ENCODE measurements at places on chromosomes 2 and 18.

DNA sequence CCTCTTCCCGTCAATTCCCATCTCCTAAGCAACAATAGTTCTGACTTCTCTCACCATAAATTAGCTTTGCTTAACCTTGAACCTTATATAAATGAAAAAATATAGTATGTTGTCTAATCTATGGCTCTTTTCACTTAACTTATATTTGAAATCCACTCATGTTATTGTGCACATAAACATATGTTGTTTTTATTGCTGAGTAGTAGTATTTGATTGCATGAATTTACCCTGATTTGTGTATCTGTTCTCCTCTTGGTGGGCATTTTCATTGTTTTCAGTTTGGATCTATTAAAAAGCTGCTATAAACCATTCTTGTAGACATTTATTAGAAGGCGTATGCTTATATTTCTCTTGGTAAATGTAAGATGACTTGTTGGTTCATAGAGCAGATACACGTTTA, 874.3 kb upstream of the ZEB2 start:
- no peak for DNase-seq

GRCh38 chr2:158088093-158088492, 13.6 kb upstream of the UPP2 start:
- no peak for DNase-seq

GRCh38 chr2:24871852-24872333, 48.1 kb downstream of the ADCY3 start:
- no peak for DNase-seq

DNA sequence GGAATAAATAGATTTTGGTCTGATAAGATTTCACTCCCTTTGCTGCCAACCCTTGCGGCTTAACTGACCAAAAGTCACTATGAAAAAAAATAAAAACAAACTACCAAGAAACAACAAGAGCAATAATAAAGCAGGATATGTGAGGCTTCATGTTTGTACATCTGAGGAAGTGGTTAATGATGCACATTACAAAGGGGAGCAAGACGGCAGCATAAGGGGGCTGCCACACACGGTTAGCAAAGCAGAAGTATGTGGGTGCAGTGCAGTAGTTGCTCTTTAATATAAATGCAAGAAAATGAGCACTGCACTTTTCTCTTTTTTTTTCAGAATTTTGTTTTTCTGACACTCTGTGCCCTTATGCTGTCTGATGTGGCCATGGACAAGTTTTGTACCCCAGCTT, 377.1 kb upstream of the CNTNAP5 start:
- no peak for DNase-seq

DNA sequence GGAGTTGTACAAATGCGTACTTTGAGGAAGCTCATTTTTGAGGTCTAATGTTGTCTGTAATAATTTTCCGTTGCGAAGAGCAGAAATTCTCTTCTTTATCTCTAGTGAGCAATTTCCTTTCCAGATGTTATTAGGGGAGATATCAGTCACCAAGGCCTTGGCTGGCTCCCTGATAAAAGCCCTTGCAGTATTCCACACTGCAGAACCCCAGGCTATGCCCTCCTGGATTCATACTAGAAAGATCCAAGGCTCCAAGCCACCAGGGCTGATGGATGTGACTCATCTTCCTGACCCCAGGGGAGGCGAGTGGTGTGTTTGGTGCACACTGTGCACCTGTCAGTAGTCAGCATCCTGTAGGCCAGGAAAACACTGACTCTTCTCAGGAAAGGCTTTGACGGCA, 34.7 kb downstream of the INO80C start:
- no peak for DNase-seq

DNA sequence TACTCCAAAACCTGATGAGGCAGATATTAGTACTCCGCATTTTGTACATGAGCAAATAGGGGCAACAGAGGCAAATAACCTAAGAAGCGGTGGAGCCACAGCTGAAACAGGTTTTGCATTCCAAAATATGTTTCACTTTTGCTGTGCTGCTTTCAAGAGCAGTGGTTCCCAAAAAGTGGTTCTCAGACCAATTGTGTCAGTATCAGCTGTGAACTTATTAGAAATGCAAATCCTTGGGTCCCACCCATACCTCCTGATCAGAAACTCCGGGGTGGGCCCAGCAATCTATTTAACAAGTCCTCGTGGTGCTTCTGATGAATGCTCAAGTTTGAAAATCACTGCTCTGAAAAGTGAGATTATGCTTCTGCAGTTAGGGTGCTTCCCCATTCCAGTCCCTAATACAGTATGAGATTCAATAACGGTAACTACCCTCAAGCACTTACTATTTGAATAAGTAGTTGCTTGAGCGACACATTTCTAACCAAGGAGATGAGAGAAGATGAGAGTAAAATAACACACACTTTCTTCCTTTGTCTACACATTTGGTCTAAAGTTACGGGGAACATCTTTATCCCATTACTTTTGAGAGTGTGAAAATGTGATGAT, 17.8 kb upstream of the TCF4 start:
- DNase-seq = no peak

- DNase-seq = no peak
Measured at GRCh38 chr2:85712849-85713612, 18.9 kb downstream of the GNLY start.

Data from activated naive CD4-positive, alpha-beta T cell (primary cell).